ENCODE measurements at places on chromosomes 6 and 20.

DNA sequence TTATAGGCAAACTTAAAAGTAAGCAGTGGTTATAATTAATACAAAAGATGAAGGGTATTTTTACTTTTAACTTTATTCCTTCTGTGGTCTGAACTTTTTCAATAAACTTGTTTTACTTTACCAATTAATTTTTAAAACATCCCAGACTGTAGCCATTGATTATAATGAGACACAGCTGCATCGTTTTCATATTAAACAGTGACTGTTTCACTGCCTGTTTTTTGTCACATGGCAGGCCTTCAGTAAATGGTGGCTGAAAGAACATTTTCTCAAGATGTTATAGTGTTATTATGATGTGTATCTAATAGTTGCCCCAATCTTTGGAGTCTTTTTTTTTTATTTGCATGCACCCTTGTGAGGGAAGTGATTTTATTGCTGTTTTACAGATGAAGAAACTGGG is 95.1 kb downstream of the PLCB4 start:
- no peak for DNase-seq

GRCh38 chr6:74534465-74535211 is 671.2 kb downstream of the COL12A1 start:
- DNase-seq = no peak

DNA sequence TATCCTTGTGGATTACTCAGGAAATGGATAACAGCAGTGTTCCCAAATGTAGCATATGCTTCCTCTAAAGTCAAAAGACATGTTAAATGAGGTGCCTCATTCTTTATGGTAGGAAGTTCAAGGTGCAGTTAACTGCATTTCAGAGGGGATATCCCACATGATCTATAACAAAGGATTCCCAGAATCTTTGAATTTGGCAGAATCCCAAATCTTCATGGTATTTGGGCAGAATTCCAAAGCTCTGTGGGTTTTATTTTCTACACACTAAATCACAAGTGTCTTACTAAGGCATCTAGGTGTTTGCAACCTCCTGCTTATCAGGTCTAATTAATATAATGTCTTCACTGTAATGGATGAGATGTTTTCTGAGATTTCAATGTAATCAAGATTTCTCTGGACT is 364.3 kb upstream of the MAN1A1 start:
- DNase-seq = no peak

DNA sequence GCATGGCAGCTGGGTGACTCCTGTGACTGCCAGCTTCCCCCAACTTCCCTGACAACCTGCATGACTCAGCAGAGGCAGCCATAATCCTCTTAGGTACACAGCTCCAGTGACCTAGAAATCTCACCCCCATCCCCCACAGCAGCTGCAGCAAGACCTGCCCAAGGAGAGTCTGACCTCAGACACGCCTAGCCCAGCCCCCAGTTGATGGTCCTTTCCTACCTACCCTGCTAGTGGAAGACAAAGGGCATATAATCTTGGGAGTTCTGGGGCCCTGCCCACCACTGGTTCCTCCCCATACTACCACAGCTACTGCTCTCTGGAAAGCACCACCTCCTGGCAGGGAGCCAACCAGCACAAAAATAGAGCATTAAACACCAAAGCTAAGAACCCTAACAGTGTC is 90.2 kb downstream of the F13A1 start:
- DNase-seq = no peak

DNA sequence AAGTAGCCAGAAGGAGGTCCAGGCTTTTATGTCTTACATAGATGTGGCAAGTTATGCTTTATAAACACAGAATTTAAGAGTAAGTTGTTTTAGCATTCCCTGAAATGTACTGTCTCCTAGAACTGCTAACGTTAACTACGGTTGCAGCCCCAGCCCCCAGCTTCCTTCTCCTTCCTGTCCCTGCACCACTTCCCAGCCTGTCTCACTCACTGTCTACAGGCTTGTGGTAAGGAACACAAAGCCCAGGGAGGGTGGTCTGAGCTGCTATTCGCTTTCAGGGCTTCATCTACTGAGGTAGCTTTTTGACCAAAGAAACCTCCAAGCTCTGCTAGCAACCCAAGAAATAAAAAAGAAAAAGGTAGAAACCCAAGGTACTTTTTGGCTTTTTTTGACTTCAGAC is 35.9 kb downstream of the PCSK2 start:
- DNase-seq = no peak

DNA sequence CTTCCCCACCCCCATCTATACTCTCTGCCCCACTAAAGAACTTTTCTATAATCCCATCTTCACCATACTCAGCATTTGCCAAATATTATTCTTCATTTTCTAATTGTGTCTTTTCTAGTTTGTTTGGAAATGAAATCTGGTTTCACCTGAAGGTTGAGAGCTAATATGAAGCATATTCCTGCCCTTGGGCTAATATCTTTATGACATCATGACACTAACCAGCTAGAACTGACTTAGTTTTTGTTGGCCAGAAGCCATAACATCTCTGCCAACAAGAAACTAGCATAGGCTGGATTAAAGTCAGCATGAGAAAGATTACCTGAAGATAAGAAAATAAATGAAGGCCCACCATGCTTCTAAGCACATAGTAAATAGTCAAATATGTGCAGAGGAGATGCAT is 16.7 kb downstream of the UNC5CL start:
- no peak for DNase-seq

- no peak for DNase-seq
Measured at GRCh38 chr6:20538131-20538662, 3.9 kb downstream of the CDKAL1 start.

GRCh38 chr6:9848094-9848493 is 566.8 kb downstream of the TFAP2A start:
- DNase-seq = no peak

Data from NCI-H446 (cell line).